ENCODE measurements at places on chromosomes 2 and 18.

DNA sequence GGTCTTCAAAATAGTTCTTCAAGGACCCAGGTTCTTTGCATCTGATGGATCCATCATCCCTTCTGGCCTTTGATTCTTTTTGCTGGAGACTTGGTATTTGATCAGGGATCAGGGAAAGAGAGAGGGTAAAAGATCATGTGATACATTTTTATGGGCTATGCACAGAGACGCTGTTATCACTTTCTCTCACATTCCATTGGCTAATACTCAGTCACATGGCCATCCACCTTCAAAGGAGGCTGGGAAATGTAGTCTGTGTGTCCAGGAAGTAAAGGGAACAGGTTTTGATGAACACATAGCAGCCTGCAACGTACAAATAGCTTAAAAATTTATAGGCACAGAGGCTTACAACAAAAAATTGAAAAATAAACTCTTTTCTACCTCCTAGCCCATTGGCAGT is 629.6 kb upstream of the FANCL start:
- no peak for DNase-seq

GRCh38 chr2:27798486-27798885 is 27.0 kb downstream of the MRPL33 start:
- no peak for DNase-seq

- peak; percentile 75 for DNase-seq
Observed at GRCh38 chr2:1744446-1745170, at the start of gene PXDN. Gene PXDN, minus strand, starts transcription at chr2:1744515. Its CDS starts 60 bp downstream, at chr2:1744455.

DNA sequence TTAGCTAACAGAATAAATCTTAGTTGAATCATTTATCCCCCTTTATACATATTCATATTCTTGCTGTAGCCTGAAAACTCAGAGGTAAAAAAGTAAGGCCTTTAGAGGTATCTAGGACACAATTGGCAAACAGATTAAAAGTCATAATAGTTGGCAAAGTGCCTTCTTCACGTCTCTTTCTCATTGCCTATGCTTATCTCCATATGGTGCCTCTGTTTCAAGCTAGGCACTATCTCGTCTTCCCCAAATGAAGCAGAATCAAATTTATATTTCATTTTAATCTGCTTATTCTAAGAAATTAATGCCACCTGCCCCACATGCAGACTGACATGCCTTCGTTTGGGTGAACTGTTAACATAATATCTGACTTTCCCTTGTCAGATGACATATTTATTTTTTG is 245.4 kb downstream of the CDH2 start:
- DNase-seq, result no peak

DNA sequence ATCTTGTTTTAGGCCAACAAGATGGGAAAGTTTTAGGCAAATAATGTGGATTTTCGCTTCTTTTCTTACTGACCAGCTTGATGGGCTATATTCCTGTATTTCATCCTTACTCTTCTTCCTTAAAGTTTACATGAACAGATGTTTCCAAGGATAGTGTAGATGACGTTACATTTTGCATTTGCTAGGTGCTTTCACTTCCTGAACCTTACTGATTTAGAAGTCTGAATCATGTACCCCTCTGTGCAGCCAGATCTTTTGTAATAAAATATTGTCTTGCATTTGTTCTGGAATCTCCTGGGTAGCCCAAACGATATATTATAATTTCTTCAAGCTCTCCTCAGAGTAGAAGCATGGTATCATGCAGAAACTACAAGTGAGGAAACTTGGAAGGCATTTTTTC is 93.4 kb downstream of the CALCRL start:
- DNase-seq, result no peak

DNA sequence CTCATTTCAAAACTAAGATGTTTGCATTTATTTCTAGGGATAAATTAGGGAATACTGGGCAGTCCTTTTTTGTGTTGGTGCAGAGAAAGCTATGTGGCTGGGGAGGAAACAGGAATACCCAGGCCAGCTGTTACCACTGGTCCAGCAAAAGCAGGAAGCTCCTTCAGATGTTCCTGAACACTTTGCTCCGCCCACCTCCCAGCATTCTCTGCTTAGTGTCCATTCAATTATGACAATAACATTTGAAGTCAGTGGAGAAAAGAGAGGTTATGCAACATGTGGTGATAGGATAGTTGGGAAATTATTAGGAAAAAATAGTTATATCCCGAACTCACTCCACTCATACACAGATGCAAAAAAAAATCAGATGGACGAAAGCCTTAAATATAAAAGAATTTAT is 22.1 kb upstream of the ARPC2 start:
- DNase-seq, result no peak

DNA sequence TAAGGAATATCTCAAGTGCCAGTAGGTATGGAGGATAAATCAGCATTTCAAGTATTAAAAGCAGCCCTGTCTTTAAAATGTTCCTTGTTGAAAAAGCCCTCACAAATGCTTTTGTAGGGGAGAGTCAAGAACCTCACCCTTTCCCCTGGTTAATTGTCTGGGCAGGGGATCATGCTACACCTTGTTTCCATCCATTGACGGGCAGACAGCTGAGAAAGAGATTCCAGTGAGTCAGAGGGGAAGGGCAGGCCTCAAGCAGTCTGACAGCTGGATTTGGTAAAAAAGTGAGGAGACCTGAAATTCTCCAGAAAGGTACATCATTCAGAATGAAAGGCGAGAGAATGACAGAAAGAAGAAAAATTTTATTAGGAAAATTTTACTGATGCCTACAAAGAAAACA is 203.2 kb upstream of the CYP26B1 start:
- DNase-seq, result no peak

DNA sequence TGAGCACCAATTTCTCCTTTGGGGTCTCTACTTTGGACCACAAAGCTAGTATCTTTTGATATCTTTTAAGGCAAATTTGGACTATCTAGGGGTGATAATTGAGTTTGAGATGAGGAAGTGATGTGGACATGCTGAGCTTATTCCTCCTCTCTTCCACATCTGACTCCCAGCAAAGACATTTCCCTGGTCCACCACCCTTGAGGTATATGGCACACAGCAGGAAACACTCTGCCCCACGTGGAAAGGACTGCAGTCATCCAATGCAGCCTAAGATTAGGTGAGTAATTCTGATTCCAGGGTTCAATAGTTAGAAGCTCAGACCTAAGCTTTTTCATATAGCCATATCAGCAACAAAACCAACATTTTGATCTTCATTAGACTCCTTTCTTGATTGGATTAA is 290.1 kb upstream of the CHAC2 start:
- no peak for DNase-seq
